ENCODE measurements at places on chromosomes 13 and 19.

DNA sequence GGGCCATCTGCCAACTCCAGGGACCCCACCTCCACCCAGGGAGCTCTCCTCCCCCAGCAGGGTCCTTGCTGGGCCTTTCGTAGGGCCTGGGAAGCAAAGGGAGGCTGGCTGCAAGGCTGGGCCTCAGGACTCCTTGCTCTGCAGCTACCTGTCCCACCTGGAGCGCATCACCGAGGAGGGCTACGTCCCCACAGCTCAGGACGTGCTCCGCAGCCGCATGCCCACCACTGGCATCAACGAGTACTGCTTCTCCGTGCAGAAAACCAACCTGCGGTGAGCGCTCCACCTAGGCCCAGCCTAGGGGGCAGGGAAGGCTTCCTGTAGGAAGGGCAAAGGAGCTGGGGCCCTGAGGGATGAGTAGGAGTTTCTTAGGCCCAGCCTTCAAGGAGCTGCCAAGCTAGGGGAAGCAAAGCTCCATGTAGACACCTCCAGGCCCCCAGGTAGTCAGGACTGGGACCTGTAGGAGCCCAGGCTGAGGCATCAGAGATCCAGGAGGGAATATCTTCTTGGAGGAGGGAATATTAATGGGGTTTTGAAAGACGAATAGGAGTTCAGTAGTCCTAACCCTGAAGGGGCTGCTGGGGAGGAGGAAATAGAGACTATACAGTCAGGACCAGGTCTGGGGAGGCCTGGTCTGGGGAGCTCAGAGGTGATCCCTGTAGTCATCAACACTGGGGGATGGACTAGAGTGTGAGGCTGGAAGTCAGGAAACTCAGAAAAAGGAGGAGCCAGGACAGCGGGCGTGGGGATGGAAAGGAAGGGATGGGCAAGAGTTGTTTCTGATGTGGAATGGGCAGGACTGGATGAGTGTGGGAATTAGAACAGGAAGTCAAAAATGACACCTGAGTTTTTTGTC is 16.0 kb downstream of the GNA15 start:
- DNase-seq = no peak
- H3K4me1 ChIP-seq = no peaks in the 10 kb centered on the region
- H3K27ac ChIP-seq = no peak overlapping the region
- no peak overlapping the region for H3K4me3 ChIP-seq

DNA sequence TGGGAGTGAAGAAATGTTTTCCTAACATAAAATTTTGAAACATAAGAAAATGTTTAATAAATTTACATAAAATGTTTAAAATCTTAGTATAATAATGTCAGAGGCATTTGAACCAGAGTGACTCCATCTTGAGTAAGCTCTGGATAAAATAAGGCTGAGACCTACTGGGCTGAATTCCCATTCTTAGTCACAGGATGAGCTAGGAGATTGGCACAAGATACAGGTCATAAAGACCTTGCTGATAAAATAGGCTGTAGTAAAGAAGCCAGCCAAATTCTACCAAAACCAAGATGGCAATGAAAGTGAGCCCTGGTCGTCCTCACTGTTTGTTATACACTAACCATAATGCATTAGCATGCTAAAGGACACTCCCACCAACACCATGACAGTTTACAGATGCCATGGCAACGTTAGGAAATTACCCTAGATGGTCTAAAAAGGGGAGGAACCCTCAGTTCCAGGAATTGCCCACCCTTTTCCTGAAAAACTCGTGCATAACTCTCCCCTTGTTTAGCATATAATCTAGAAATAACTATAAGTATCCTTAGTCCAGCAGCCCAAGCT is 1184.0 kb downstream of the UQCRFS1 start:
- no peaks in the 10 kb centered on the region for H3K4me1 ChIP-seq
- no peaks in the 10 kb centered on the region for H3K27me3 ChIP-seq
- H3K4me3 ChIP-seq = no peak overlapping the region
- no peaks in the 10 kb centered on the region for H3K36me3 ChIP-seq
- H3K27ac ChIP-seq = no peak overlapping the region
- no peak for DNase-seq

- no peaks in the 10 kb centered on the region for H3K36me3 ChIP-seq
- no peaks in the 10 kb centered on the region for H3K27me3 ChIP-seq
- H3K4me1 ChIP-seq = peaks cover 6% of the 10 kb centered on the region
These were observed 126.2 kb downstream of the LMO7 start for GRCh38 chr13:75762076-75762937.

DNA sequence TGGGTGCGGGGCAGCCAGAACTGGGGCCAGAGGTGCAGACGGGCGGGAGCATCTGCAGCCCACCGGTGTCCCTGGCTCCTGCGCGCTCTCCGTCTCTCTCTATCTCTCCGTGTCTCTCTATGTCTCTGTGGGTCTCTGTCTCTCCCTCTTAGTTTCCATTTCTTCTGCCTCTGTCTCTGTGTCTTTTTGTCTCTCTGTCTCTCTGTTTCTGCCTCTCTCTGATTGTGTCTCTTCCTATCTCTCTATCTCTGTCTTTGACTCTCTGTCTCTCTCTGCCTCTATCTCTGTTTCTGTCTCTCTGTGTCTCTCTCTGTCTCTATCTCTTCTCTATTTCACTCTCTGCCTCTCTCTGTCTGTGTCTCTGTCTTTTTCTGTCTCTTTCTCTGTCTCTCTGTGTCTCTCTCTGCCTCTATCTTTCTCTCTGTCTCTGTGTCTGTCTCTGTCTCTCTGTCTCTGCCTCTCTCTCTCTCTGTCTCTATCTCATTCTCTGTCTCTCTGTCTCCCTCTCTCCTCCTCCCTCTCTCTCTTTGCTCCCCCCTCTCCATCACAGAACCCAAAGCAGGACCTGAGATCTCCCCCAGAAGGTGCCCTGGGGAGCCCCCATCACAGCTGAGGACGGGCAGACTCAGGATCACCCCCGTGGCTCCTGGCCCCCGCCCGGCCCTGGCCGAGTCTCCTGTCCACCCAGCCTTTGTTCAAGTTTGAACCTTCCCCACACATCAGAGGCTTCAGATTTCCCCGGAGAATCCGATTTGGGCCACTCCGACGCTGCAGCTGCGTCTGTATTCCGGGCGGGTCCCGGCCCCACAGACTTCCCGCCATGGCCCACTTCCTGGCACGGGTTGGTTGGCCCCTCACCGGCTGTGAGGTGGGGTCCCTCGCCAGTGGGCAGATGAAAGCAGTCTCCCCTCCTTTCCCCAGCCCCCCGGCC is 48.6 kb upstream of the TCF3 start:
- H3K4me1 ChIP-seq = no peaks in the 10 kb centered on the region
- H3K27me3 ChIP-seq = peaks cover 17% of the 10 kb centered on the region
- no peak overlapping the region for H3K27ac ChIP-seq

DNA sequence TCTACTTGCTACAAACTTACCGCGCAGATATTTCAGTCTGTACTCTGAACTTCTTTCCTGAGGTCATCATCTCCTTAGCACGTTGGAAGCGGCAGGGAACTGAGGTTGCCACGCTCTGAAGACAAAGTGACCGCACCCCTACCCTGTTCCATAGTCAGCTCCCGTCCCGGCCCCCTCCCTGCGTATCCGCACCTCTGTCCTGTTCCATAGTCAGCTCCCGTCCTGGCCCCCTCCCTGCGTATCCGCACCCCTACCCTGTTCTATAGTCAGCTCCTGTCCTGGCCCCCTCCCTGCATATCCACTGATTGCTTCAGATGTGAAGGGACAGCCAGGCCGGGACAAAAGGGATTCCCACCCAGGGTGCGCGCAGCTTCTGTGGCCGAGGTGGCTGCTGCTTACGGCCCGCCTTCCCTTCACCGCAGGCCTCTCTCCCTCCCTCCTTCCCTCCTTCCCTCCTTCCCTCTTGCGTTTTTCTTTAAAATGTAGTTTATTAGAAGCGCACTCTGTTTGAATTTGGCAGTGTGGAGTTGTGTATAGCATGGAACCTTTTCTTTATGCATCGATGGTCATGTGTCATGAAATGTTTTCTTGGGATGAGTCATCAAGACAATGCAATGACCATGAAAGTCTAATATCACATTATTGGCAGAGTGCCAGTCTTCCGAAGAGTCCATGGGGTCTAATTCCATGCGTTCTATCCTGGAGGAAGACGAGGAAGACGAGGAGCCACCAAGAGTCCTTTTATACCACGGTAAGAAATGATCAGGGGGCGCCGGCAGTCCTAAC is 21.9 kb upstream of the NDUFS7 start:
- H3K4me1 ChIP-seq = no peaks in the 10 kb centered on the region
- H3K4me3 ChIP-seq = no peak overlapping the region
- H3K36me3 ChIP-seq = peaks cover 69% of the 10 kb centered on the region

- H3K27me3 ChIP-seq = no peaks in the 10 kb centered on the region
- no peaks in the 10 kb centered on the region for H3K36me3 ChIP-seq
- no peak overlapping the region for H3K27ac ChIP-seq
- DNase-seq = no peak
- no peak overlapping the region for H3K4me3 ChIP-seq
- no peaks in the 10 kb centered on the region for H3K4me1 ChIP-seq
These were observed 2.1 kb upstream of the SIGLEC8 start for GRCh38 chr19:51460164-51460992.

DNA sequence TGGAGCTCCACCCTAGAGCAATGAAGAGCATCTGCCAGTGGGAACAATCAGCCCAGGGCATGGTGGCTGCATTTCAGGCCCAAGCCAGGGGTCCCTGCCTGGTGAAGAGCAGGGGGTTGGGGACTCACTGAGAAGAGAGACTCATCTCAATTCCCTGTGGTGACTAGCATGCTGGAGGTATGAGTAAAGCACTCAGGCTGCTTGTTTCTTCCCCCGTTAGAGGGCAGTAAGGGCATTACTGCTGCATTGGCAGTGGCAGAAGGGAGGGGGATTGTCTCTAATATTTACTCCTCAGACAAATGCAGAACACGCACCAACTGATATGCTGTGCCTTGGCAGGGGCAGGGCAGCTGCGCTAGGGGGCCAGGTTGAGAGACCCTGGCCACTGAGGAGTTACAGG is 329.1 kb downstream of the SLITRK5 start:
- no peaks in the 10 kb centered on the region for H3K27me3 ChIP-seq
- DNase-seq = peak; percentile 24
- no peak overlapping the region for H3K27ac ChIP-seq
- no peak overlapping the region for H3K4me3 ChIP-seq
- H3K4me1 ChIP-seq = no peaks in the 10 kb centered on the region

GRCh38 chr19:45798995-45799517 is 6.4 kb upstream of the DMWD start:
- DNase-seq = peak; percentile 77
- H3K4me3 ChIP-seq = no peak overlapping the region
- H3K36me3 ChIP-seq = no peaks in the 10 kb centered on the region
- no peak overlapping the region for H3K27ac ChIP-seq

GRCh38 chr13:25973576-25973975 is 78.2 kb downstream of the SHISA2 start:
- H3K4me3 ChIP-seq = no peak overlapping the region
- DNase-seq = no peak
- no peaks in the 10 kb centered on the region for H3K4me1 ChIP-seq

DNA sequence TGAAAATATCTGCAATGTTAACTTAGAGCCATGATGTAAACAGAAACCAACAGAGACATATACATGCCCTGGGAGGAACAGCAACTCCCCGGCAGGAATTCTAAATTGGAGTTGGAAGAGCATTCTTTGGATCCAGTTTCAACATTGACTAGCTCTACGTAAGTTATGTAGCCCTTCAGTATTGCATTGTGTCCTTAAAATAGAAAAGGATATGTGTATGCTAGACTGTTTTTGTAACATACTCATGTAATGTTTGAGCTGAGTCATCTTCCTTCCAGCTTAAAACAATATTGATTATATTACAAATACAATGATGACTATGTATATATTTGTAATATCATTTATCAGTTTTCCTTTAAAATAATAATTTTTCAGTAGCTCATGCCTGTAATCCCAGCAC is 1422.2 kb upstream of the PCDH20 start:
- H3K4me3 ChIP-seq = no peak overlapping the region
- no peaks in the 10 kb centered on the region for H3K4me1 ChIP-seq
- no peak for DNase-seq
- H3K27ac ChIP-seq = no peak overlapping the region

DNA sequence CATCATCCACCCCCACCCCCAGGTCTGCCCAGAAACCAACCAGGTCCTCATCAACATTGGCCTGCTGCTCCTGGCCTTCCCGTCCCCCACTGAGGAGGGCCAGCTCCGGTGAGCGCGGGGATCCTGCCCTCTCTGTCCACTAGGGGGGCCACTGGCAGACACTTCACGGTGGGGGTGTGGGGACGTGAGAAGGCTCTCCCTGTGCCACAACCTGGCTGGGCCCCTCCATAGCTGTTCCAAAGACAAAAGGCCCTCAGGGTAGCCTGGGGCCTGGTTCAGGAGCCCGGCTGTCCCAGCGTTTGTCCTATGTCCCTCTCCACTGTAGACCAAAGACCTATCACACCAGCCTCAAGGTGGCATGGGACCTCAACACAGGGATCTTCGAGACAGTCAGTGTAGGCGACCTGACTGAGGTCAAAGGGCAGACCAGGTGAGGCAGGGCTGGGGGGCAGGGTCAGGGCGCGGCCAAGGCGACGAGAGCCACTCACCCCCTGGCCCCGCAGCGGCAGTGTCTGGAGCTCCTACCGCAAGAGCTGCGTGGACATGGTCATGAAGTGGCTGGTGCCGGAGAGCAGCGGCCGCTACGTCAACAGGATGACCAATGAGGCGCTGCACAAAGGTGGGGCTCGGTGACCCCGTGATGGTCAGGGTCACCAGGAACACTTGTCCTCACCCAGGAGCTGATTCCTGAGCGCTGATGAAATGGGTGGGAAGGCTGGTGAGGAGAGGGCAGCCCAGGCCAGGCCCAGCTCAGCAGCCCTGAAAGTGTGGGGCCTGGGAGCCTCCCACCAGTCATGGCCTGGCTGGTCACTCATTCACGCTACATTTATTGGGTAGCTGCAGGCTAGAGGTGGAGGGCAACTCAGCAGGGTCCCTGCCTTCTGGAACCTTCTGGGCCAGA is 7.9 kb downstream of the DCAF15 start:
- no peaks in the 10 kb centered on the region for H3K36me3 ChIP-seq
- H3K27ac ChIP-seq = no peak overlapping the region
- no peaks in the 10 kb centered on the region for H3K27me3 ChIP-seq

GRCh38 chr19:11338569-11339253 is 746 bp downstream of the RAB3D start:
- H3K27me3 ChIP-seq = no peaks in the 10 kb centered on the region
- peaks cover 26% of the 10 kb centered on the region for H3K4me1 ChIP-seq
- peak overlapping the region; percentile 74 for H3K4me3 ChIP-seq
- H3K36me3 ChIP-seq = peaks cover 27% of the 10 kb centered on the region
- DNase-seq = no peak

- H3K27ac ChIP-seq = no peak overlapping the region
- H3K36me3 ChIP-seq = peaks cover 35% of the 10 kb centered on the region
- no peaks in the 10 kb centered on the region for H3K27me3 ChIP-seq
- DNase-seq = no peak
- H3K4me1 ChIP-seq = no peaks in the 10 kb centered on the region
These were observed 29.0 kb downstream of the CAPS start for GRCh38 chr19:5943045-5943444.

- no peak for DNase-seq
- no peaks in the 10 kb centered on the region for H3K36me3 ChIP-seq
- no peak overlapping the region for H3K4me3 ChIP-seq
- H3K4me1 ChIP-seq = no peaks in the 10 kb centered on the region
These were observed 12.0 kb upstream of the ZNF274 start for GRCh38 chr19:58170860-58171259.

DNA sequence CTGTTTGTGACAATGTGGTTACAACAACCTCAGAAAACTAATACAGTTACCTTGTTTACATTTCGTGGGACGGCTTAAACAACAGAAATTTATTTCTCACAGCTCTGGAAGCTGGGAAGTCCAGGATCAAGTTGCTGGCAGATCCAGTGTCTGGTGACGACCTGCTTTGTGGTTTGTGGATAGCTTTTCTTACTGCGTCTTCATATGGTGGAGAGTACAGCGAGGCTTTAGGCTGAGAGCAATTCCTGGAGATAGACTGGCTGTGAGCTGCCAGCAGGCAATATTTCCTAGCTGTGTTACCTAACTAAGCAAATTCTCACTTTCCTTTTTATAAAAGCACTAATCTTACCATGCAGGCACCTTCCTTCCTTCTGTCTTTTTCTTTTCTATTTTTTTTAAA is 1203.5 kb upstream of the PRR20A start:
- no peaks in the 10 kb centered on the region for H3K4me1 ChIP-seq
- H3K27ac ChIP-seq = no peak overlapping the region
- no peaks in the 10 kb centered on the region for H3K36me3 ChIP-seq
- no peak overlapping the region for H3K4me3 ChIP-seq
